ENCODE measurements at places on chromosomes 16 and 17.

- no peak for DNase-seq
Measured at GRCh38 chr16:50681021-50681885, at the start of gene SNX20. Gene SNX20 (minus strand): TSS chr16:50681312. CDS start chr16:50677526, 3,786 bp downstream.

GRCh38 chr17:48307255-48307654 lies 122.8 kb downstream of the SKAP1 start:
- no peak for DNase-seq

DNA sequence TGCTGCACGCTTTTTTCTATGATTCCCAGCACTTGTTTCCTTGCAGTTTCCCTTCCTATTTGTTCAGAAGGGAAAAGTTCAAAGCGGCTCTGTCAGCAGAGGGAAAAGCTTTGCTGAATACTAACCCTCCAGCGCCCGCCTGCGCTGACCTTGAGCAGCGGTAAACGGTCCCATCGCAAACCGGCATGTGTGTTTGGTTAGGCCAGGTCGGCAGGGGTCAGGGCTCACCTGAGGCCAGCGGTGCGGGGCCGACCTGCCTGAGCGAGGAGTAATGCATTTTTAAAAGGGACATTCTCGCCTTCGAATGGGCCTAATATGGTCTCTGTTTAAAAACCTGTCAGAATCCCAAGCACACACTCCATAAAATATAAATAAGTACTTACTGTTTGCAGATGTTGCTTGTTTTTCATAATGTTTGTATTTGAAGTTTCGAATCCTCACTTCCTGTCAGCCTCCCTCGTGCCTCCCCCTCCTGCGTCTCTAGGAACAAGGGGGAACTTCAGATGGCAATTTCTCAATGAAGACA lies 110.1 kb downstream of the IRX3 start:
- no peak for DNase-seq

- DNase-seq, result no peak
Measured at GRCh38 chr17:64024215-64024654, 3.8 kb upstream of the ICAM2 start.

DNA sequence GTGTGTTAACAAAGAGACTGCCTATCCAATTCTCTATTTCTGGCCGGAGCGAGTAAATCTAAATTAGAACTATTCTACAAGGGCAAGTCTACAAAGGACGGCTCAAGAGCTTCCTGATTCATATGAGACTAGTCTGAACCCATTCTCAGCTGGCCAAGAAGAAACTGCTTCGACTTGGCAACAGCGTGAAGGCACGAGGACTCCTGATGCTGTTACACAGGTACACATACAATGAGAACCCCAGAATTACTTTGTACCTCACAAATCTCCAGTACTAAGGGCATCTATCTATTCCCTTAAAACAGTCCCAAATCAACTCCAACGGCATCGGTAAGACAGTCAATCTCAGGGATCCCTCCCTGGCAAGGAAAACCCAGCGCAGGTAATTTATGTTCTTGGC lies 1.5 kb downstream of the CRK start:
- DNase-seq, result no peak

DNA sequence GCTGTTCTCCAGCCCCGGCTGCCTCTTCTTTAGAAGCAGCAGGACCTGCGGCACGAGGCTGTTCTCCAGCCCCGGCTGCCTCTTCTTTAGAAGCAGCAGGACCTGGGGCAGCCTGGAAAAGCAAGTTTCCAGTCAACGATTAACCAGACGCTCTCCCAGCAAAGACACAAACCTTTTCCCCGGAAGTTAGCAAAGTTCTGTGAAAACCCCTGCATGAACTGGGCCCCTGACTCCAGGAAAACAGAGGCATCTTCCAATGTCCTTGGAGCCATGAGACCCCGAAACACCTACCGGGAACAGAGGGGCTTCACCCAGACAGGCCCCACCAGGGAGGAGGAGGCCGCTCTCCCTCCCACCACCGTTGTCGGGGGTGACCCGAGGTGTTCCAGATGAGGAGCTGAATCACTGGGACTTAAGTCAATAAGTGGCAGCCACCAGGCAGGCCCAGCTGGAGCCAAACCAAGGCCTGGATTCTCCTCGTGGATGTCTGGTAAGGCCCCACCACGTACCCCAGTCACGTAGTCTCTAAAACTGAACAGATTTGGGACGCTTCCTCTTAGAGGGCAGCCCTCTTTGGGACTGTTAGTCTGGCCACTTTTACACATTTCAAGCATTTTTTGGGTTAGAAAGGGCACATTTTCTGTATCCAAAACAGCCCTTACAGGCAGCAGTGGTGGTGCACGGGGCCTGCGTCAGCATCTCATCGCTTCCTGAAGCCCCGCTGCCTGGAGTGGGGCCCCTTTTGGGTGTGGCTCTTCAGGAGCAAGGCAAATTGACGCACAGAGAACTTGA lies at the start of gene RPH3AL:
Gene RPH3AL (minus strand): TSS at position 387 of the 792 bp plus-strand sequence. CDS start 25,264 bp downstream, outside the sequence.
- no peak for DNase-seq

- no peak for DNase-seq
Measured at GRCh38 chr16:4698321-4699045, 5.1 kb downstream of the NUDT16L1 start.

- DNase-seq, result peak; percentile 54
Measured at GRCh38 chr17:7136266-7136877, 21.8 kb upstream of the ASGR2 start.

DNA sequence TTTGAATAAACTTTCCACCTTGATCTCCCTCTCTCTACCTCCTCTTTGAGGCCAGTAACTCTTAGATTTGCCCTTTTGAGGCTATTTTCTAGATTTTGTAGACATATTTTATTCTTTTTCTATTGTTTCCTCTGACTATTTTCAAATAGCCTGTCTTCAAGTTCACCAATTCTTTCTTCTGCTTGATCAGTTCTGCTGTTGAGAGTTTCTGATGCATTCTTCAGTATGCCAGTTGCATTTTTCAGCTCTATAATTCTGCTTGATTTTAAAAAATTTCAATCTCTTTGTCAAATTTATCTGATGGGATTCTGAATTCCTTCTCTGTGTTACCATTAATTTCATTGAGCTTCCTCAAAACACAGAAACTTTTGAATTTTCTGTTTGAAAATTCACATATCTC lies 257.5 kb downstream of the HAPSTR1 start:
- DNase-seq, result no peak

- DNase-seq, result no peak
Measured at GRCh38 chr17:78676412-78677302, 99.5 kb upstream of the DNAH17 start.

- DNase-seq, result no peak
Measured at GRCh38 chr17:74712301-74712700, 422 bp downstream of the CD300LF start.

DNA sequence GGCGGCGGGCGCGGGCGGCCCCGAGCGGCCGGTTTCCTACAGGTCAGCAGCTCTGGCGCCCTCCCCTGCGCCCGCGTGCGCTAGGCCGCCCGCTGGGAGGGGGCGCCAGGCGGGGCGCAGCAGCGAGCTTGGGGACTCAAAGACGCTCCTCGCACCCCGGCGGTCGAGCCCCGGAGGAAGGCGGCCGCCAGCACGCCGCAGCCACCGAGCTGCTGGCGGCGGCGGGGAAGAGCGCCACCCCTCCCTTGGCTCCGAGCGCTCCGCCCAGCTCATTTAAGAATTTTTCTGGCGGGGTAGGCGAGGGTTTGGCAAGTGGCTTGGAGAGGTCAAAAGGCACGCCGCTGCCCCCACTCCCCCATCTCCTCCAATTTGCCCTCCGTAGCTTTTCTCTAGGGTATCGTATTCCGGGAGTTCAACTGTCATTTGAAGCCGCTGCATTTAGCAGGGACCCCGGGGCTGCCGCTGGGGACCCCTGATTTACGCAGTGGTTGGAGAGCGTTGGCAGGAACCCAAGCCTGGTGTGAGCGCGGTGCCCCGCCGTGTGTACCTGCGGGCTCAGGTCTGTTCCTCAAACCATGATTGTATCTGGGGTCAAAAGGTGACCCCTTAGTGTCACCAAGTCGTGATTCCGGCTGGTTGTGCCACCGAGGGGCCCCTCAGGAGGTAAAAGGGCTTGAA lies 59.5 kb upstream of the GSE1 start:
- DNase-seq, result no peak

DNA sequence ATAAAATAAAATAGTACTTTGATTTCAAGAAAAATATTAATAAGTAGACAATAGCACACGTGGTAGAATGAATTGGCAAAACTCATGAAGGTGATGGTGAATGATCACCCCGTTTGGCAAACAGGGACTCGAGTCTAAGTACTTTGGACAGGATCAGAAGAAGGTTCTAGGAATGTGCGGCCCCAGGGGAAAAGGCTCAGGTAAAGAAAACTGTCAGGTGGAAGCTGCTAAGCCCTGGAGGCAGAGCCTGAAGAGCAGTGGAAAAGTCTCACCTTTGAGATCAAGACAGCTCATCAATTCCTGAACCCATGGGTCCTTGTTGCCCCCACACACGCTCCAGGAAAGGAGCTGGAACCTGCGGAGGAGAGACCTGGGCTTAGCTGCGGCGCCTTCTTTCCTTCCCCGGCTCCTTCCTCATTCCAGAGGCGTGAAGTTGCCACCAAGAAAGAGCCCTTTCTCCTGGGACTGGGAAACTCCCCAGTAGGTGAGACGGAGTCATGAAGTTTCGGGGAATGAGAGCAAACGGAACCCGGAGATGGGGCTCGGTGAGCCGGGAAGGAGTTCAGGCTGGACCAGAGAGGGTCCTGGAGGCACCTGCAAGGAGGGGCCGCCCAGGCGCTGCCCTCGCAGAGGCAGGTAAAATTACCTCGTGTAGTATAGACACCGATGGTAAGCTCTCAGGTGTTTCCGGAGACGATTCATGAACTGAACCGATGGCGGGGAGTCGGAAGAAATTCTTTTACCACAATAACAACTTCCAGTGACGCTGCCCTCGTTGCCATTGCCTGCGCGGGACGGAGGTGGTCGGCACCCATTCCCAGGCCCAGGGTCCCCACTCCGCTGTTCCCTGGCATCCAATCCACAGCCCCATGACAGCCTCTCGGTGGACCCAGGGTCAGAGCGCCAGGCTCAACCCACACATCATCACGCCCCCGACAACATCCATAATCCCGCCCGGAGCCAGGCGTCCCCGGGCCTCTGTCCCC lies 1.2 kb upstream of the ZMYND15 start:
- DNase-seq, result no peak

DNA sequence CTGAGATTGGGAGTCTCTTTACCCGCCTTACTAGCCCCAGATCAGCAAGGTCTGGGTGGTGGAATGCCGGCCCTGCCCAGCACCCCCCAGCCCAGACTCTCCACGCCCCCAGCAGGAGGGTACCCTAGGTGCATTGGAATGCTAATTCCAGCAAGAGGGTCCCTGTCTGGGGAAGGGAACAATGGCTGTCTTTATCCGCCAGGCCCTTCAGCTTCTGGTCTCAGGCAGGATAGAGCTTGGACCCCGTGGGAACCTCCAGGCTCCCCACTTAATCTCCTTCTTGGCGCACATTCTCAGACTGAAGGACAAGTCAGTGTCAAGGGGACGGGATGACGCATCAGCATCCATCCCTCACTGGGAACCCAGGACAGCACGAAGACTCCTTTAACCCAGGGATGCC lies 85.1 kb downstream of the LITAF start:
- DNase-seq, result no peak

DNA sequence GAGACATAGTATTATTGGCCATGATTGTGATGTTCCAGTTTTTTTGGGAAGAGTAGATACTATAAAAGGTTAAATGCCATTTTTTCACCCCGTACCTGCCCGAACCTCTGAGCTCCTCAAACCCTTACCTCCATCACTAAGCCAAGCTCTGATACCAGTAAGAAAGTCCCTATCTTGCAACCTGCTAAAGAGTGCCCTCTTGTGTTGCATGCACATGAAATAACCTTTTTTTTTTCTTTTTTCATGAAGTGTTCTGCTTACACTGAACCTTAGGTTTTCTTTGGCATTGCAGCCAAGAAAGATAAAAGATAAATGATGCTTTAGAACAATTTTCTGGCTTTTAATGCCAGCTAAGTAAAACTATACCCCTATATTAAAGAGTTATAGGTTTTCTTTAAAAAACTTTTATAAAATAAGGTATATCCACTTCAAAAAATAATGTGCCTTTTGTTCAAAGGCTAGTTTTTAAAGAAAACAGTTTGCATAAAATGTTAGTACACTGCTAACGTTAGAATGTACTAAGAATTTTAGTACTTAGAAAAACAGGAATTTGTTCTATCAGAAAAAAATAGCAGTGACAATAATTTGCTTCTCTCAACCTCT lies 295.3 kb upstream of the PMFBP1 start:
- no peak for DNase-seq

DNA sequence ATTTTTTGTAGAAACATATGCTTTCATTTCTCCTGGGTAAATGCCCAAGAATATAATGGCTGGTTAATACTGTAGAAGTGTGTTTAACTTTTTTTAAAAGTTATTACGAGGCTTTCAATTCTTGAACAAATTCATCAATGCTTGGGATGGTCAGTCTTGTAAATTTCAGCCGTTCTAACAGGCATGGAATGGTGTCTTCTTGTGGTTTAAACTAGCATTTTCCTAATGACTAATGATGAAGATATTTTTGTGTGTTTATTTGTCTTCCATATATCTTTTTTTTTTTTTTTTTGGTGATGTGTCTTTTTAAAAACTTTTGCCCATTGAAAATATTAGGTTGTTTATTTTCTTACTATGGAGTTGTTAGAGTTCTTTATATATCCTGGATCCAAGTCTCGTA lies 67.1 kb downstream of the MGAT5B start:
- no peak for DNase-seq
